Stimulated activated CD8-positive, alpha-beta memory T cell treated with anti-CD3 and anti-CD28 coated beads, Interleukin-7, amount 100 ng/mL, for 48 hours (primary cell): ENCODE measurements at places on chromosomes 13 and 19.

DNA sequence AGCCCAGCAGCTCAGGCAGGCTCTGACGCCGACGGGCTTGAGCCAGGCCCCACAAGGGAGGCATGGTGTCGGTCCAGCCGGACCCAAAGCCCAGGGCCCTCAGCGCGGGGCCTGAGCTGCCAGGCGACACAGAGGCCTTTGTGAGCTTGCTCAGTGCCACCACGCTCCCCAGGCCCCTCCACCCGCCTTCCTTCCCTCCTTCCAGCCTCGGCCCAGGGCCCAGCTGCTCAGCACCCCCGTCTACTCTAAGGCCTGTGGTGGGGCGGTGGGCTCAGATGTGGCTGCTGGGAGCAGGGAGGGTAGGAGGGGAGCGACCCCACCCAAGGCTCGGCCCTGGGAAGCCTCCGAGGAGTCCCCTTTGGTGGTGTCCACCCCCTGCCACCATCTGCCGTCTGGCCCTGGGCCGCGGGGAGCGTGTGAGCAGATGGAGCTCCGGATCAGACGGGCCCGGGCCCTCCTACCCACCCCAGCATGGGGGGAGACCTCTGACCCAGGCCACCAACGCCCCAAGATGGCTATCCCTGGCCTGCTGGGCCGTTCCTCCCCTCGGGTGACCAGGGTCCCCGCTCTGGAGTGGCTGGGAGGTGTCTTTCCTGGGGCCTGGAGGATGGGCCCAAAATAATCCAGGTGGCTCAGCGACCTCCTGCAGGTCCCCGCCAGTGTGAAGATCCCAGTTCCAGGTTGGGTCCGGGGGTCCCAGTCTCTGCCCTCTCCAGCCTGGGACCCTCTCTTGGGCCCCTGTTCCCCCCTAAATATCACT is 7.8 kb downstream of the ZBTB7A start:
- DNase-seq, result no peak

- DNase-seq, result no peak
Observed at GRCh38 chr13:28346154-28346553, 148.8 kb downstream of the FLT1 start.

DNA sequence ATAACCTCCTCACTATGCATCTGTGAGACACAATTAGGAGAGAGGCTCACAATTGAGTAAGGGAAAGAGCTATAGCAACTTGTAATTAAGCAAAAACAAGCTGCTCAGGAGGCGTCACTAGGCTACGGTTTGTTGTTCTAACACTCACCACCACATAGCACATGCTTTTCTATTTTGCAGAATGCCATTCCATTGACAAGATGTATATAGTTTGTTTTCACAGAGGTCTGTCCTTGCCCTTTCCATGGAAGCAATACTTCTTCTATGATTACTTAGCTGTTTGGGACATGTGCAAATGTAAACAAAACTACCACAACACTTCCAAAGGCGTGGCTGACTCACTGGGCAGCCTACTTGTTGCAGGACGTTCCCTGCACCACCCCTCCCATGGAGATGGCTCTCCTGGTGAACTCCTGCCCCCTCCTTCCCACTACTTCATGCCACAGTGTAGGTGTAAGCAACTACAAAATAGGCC is 33.9 kb upstream of the FAM216B start:
- DNase-seq, result no peak

- DNase-seq, result no peak
Observed at GRCh38 chr13:50955241-50955640, 45.6 kb downstream of the RNASEH2B start.

- no peak for DNase-seq
Observed at GRCh38 chr19:39934584-39935363, at the start of gene FCGBP. TSS of gene FCGBP (minus strand) at chr19:39934634.

GRCh38 chr13:73119612-73120011 is 60.8 kb downstream of the KLF5 start:
- no peak for DNase-seq

DNA sequence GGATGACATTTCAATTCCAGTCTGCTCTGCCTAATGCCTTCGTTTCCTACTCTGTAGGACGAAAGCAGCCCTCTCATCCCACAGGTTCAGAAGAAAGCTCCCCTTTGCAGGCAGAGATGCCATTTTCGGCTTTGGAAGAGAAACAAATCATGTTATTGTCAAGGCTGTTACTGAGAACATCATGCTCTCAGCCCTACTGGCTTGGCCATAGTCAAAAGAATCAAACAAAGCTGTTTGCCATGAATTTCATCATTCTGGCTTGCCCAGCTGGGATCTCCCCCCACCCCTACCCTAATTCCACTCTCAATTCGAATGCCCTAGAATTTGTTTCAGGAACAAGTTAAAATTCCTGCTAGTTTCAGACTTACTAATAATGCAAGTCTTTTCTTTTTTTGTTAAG is 162.3 kb upstream of the SERP2 start:
- no peak for DNase-seq
